ENCODE measurements at places on chromosomes 3 and 15.
A peak's percentile ranks its signal among the peaks of the same experiment; 100 is the strongest.

GRCh38 chr3:17070161-17070959, 185.6 kb downstream of the PLCL2 start:
- no peak for DNase-seq

- DNase-seq: peak; percentile 76
Observed at GRCh38 chr15:75153087-75153486, 48.6 kb upstream of the C15orf39 start.

- no peak for DNase-seq
Observed at GRCh38 chr3:127953091-127954035, 38.3 kb downstream of the KBTBD12 start.

- no peak for DNase-seq
Observed at GRCh38 chr15:27464941-27465612, 494.1 kb downstream of the GABRG3 start.

DNA sequence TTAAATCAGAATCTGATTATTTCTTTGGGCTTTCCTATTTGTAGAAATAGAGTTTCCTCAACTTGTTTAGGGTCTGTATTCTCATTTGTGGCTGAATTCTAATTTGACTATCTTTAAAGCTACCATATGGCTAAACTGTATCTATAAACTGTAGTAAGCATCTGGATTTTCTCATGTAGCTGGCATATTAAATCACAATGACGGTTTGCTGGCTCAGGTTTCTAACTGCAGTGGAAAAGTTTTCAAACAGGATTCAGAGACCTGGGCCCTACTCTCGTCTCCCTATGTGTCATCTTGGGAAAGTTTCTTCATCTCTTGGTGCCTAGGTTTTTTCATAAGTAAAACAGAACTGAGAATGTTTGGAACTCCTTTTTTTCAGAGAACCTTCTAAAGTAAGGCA, 68.3 kb downstream of the GALK2 start:
- DNase-seq: no peak

DNA sequence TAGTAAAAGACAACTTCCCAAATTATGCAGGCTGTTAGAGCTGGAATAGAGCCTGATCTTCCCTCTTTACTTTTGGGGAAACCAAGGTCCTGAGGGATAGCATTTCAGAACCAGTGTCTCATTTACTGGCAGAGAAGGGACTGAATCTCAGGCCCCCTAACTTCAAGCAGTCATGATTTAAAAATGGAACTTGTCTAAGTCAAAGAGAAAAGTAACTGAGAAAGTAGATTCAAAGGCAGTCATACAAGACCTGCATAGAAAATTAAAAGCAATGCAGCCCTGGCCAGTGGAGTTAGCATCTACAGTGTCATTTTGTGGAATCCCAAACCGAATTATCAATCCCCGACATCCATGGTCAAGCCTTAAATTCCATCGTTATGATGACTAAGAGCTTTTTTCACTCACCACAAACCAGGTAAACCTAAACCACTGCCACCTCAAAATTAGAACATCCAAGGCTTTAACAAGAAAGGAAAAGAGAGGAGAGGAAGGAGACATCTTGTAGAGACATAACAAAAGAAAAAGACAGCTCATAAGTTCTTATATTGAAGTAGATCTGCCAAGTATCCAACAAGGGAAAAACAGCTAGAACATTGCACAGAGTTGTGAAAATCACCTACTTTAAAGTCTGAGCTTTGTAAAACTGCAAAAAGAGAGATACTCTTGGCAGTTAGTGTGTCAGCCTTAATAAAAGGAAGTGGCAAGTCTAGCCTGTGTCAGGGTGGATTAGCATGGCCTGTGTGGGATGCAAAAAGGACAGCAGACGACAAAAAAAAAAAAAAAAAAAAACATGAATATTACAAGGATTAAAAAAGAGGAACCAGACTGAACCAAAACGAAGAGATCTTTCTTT, 54.1 kb upstream of the CCR2 start:
- no peak for DNase-seq

DNA sequence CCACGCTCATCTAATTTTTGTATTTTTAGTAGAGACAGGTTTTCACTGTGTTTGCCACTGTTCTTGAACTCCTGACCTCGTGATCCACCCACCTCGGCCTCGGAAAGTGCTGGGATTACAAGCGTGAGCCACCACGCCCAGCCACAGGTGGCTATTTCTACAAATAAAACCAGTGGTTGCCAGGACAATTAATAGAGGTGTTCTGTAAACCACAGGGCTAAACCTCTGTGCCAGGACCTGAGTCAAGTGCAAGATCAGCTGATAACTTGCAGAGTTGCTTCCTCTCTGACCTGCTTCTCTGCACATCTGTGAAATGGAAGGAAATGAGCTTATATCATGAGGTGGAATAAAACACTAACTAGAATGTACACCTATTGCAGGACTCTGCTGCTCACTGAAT, 72.8 kb downstream of the CD200R1L start:
- no peak for DNase-seq

DNA sequence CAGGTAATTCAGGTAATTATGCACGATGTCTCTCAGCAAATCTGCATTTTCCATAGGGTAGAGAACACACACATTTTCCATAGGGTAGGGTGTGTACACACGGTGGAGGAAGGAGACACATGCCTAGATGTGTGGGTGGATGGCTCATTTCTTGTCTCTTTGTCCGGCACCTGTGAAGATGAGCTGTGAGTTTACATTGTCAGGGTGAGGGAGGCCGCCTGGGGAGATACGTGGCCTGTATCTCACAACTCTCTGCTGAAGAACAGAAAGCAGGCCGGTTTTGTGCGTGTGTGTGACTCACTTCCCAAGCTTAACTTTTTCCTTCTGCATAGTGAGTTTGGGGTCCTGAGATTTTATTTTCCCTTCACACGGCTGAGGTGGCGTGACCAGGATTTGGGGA, 60.3 kb downstream of the SLC6A6 start:
- no peak for DNase-seq

DNA sequence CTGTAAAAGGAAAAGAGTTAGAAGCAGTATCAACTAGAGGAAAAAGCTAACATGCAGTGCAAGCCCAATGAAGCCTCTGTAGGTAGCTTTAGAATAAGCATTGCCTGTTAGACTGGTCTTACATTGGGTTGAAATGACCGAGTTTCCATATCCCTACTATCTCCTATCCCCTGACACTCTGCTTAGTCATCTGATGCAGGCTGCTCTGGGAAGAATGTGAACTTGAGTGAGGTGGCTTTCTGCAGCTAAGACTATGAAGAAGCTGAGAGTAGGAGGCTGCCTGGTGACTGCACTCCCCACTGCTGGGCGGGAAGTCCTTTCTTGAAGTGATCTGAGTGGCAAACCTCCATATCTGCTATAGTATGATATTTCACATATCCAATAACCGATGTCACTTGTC, 64.7 kb downstream of the OXSM start:
- peak; percentile 5 for DNase-seq

GRCh38 chr15:92151168-92151567, 242.5 kb upstream of the ST8SIA2 start:
- no peak for DNase-seq

- DNase-seq: no peak
Observed at GRCh38 chr3:144557515-144557914, 585.9 kb downstream of the DIPK2A start.

DNA sequence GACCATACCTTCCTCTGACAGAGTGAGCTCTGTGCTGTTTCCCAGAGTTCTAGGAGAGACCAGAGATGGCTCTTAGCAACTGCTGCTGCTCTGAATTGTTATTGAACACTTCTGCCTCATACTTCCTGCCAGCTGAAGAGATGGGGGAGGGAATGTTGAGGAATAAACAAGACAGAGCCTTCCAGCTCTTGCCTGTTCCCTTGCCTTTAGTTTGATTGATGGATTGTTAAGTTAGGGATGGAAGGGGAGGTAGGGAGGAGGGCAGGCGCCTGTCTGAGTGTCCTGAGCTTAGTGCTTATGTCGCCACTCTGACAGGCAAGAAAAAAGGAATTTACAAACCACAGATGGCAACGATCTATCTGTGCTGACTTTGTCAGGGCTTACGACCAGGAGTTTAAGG, 42.8 kb downstream of the ZNF609 start:
- DNase-seq: no peak

DNA sequence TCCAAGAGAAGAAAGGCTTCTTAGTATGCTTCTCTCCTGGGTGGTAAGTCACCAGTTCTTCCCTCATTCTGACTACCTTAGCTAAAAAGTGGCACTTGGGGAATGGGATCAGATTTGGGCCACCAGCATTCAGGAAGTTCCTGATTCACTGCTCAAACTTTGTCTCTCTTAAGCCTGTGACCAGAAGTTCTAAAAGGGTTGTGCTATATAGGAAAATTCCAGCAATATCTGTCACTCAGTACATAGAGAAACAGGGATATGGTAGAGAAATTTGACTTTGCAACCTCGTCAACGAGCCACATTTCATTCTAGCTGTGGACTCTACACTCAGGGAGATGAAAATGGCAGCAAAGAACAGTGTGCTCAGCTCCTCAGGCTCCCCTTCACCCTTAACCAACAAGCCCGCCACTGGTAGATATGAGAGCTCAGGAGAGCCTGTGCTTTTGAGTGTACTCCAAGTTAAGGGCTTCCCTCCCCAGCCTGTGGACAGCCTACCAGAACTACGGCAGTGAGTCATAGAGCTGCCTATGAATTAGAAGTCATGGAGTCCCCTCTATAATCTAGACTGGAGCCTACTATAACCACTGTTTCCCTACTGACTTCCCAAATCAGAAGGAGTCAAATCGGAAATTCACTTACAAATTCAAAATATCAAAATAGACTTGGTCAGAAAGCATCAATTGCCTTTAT, 52.6 kb upstream of the MYO5C start:
- no peak for DNase-seq

DNA sequence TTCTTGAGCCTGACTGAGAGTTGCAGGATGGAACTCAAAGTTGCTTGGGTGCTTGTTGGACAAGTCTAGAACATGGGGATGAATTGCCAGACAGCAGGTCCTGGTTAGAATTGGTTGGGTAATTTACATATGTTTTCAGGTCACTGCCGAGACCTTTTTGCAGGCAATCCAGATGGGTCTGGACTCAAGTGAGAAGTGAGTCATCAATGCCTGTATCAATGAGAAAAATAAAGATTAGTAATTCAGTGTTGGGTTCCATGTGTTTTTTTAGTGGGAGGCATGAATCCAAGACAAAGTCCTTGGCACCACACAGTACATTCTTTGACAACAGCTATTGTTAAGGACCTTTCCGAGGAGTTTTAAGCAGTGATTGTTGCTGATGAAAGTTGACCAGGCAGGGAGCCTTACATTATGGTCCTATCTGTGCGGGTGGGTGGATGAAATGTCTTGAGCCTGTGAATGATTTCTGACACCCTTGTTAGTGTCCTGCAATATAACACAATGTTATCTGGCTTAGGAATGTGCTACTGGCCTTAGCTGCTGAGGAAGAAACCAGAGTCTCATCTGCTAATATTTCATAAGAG, 77.7 kb downstream of the CRYGS start:
- DNase-seq: no peak

- DNase-seq: no peak
Observed at GRCh38 chr3:170469151-170470062, 50.7 kb downstream of the CLDN11 start.

GRCh38 chr15:33360886-33361285, 50.1 kb downstream of the RYR3 start:
- no peak for DNase-seq

DNA sequence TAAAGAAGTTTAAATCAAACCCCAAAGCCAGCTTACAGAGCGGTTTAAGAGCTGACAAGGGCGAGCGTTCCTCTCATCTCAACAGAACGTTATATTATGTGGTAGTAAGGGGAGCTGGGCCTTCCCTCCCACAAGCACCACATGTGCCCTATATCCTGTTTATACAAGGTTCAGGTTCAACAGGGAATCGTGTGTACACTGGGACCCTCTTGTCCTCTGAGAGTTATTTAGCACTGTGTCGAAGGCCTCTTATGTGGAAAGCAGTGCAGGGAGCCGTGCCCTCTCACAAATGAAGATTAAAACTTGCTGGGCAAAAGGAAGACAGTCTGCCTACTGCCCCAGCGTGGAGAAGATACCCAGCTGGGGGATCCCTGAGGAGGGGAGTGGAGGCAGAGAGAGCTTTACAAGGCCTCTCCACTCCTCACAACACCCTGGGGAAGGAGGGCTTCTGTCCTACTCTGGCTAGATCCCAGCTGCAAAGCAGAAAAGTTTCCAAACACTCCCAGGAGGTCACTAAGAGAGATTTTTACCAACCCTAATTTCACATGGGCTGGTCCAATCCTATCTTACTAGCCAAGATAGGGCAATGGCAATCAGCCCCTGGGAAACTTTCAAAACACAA, 2.9 kb downstream of the TLE3 start:
- DNase-seq: peak; percentile 44

DNA sequence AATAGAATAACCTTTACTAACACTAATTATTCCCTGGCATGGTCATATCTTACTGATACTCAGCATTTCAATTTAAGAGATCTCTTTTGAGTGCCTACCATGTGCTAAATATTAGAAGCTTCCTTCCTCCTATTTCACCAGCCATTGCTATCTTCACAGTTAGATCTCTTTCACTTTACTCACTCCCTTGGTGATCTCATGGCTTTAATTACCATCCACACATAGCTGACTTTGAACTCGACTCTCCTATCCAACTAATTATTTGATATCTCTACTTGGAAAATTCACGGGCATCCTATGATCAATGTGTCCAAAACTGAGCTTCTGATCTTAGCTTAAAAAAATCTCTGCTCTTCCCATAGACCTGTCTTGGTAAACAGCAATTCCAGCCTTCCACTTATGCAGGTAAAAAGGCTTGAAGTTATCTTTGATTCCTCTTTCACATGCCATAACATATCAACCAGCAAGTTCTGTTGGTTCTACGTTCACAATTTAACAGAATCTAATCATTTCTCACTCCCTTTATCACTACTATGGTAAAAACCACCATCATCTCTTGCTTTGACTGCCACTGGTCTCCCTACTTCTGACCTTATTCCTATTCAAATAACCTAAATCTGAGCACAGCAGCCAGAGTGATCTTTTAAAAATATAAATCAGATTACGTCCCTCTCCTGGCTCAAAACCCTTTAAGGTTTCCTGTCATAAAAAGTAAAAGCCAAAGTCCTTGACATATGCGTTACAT, 41.8 kb downstream of the HLTF start:
- peak; percentile 35 for DNase-seq

DNA sequence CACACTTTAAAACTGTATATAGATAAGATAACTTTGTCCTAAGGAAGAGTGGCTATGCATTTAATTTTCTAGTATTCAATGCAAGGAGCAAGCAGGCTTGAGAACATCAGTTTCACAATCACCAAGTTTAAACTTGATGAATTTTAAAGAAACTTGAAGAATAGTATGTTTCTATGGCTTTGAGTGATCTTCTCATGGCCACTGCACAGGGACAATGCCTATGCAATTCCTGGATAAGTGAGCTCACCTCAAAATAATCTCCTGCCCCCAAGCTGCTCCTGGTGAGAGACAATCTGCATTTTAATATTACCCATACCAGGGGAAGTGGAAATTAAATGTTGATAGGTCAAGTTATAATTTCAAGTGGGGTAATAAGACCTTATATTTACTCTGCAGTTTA, 376.6 kb upstream of the CBLB start:
- no peak for DNase-seq

GRCh38 chr3:67635257-67635656, 19.2 kb downstream of the SUCLG2 start:
- no peak for DNase-seq

DNA sequence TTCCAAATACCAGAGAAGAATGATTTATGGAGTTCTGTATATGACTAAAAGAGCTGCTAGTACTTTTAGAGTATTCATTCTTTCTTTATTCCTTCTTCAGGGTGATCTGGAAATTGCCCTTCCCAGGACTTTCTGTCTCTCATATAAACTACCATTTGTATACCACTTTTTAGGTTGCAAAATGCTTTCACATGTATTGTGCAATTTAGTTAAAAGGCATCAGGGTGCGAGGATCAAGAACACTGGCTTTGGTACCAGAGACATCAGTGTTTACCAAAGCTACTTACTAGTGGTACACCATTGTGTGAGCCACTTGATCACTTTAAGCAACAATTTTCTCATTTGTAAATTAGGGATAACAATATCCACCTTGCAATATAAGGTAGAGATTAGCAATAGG, 251.4 kb downstream of the TIGIT start:
- DNase-seq: no peak

Data from erythroblast (primary cell).